ENCODE measurements at places on chromosomes 12 and 14.

- no peak for DNase-seq
Measured at GRCh38 chr14:104298458-104298857, 160.1 kb downstream of the KIF26A start.

- peak; percentile 93 for DNase-seq
Measured at GRCh38 chr14:103718572-103718971, 3.0 kb downstream of the ZFYVE21 start.

DNA sequence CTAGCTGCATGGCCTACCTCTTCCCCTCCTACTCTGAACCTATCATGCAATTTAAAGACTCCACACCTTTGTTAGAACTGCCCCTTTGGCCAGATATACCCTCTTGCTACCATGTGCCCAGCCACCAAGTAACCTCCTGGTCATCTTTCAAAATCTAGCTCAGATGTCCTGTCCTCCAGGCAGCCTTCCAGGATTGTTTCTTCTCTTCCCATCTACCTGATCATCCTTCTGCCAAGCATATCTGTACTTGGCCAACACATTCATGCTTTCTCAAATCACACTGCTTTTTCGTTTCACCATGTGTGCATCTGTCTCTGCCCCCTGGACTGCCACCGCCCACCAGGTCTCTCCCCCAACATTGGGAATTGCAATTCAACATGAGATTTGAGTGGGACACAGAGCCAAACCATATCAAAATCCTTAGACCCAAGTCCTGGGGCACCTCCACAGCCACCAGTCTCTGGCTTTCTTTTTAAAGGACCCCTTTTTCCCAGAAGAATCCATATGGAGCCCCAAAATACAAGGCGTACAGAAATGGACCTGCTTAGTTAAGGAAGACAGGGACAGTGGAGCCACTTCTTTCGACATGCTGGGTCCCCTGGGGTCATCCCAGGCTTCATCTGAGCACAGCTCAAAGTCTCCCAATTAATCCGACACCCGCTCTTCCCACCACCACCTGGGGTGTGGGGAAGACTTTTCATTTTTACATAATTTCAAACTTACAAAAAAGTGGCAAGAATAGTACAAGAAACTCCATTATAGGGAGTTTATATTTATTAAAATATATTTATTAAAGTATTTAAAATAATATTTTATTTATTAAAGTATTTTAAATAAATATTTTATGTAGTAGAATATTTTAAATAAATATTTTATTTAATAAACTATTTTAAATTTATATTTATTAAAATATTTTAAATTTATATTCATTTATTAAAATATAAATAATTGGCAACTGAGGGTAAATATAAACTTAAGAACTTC is 7.9 kb upstream of the CMKLR1 start:
- DNase-seq, result no peak

- no peak for DNase-seq
Measured at GRCh38 chr14:60204104-60204842, 39.1 kb upstream of the DHRS7 start.

DNA sequence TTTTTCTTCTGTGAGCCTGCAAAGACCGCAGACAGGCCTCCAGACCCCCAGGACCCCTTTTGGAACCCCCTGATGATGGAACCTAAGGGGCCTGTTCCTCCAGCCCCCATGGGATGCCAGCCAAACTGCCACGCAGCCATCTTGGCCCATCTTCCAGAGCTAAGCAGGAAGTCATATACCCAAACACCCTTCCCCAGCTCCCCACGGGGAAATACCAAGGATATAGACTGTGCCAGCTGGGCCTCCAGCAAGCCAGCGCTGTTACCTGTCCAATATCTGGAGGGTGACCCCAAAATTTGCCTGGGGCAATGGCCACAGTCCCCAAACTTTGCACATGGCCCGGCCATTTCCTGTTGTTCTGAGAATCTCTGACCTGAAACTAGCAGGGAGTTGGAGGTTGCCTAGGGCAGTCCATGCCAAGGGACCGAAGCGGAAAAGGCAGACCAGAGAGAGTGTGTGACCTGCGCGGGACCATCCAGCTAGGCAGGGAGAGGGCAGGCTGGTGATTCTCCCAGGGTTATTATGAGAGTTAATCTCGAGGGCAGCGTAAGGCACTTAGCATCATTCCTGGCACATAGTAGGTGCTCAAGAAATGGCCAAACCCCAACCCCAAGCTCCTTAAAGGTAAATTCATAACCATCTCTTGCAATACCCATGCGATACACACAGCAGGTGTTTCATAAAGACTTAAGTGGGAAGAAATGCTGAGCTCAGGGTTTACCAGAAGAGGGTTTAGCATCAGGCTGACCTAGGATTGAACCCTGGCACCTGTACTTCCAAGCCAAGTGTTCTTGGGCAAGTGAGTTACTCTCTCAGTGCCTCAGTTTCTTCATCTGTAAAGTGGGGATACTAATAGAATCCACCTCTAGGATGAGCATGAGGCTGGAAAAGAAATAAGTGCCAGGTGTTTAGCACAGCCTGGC is 2.6 kb upstream of the RASAL1 start:
- DNase-seq, result no peak

- no peak for DNase-seq
Measured at GRCh38 chr14:69324341-69324931, 64.5 kb downstream of the GALNT16 start.

- DNase-seq, result peak; percentile 12
Measured at GRCh38 chr12:79689061-79689476, 1.7 kb downstream of the PAWR start.

- DNase-seq, result no peak
Measured at GRCh38 chr14:55116246-55117030, 12.6 kb upstream of the LGALS3 start.

DNA sequence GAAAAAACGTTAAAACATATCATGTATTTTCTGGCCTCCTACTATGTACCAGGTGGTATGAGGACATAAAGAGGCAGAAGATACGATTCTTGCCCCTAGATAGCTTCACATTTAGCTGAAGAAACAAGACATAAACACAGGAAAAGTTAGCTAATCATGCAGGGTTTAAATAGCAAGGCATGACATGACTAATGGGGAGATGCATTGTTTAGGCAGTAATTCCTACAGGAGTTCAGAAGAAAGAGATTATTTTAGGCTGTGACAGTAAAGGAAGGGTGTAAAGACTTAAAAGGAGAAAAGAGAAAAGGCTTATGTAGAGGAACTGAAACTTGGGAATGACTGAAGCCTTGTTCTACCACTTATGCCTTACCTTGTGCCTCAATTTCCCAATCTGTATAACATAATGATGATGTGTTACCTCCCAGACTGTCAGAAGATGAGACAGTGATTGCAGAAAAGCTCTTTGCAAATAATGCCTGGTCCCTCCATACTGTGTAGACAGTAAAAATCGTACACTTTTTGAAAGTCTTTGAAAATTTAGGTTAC is 44.4 kb downstream of the PRKCH start:
- DNase-seq, result no peak

- peak; percentile 3 for DNase-seq
Measured at GRCh38 chr14:82385048-82385447, 851.4 kb upstream of the SEL1L start.

- DNase-seq, result no peak
Measured at GRCh38 chr12:66119870-66120241, 10.7 kb downstream of the LLPH start.

- peak; percentile 81 for DNase-seq
Measured at GRCh38 chr12:754851-755562, 2.6 kb downstream of the WNK1 start.

DNA sequence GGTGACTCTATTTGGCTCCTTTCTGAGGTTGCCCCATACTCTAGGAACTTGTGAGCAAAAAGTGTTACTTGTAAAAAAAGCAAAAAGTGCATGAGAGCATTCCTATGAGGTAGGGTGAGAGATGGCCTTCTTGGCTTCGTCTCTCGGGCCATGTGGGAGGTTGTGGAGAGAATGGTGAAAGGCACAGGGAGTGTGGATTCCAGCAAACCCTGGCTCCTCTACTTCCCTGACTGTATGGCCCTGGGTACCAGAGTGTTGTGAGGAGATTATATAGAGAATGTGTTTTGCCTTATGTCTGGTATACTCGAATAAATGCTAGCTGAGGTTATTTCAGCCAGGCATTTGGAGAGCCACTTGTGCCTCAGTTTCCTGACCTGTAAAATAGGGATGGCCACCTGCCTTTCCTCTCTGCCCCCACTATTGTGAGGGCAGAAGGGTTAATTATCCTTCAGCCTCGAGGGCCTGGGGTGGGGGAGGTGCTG is 11.0 kb downstream of the PLEKHG3 start:
- no peak for DNase-seq

DNA sequence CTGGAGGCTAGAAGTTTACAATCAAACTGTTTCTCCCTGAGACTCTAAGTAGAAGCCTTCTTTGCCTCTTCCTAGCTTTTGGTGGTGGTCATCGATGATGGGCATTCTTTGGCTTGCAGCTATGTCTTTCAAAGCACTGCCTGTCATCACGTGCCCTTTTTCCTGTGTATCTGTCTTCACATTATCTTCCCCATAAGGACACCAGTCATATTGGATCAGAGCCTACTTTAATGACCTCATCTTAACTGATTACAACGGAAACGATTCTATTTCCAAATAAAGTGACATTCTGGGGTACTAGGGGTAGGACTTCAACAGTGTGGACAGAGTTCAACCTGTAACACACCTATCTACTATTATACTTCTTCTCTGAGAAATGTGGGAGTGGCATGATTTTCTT is 31.1 kb upstream of the IFNG-AS1 start:
- peak; percentile 17 for DNase-seq

DNA sequence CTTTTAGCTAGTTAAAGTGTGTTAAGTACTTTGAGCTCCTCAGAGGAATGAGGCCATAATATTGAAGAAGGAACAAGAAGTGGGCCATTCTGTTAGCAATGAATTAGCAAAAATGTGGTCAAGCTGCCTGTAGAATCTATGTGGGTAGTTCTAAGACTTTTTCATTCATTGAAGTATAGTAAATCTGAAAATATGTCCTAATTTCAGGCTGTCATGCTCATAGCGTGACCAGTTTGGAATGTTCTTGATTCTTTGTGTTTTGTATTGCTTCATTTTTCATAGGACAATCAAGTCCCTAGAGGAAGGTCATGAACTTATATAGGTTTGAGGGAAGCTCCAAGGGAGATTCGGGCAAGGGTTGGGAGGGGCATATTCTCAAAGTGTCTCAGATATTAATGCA is 11.4 kb downstream of the ATP23 start:
- DNase-seq, result no peak

DNA sequence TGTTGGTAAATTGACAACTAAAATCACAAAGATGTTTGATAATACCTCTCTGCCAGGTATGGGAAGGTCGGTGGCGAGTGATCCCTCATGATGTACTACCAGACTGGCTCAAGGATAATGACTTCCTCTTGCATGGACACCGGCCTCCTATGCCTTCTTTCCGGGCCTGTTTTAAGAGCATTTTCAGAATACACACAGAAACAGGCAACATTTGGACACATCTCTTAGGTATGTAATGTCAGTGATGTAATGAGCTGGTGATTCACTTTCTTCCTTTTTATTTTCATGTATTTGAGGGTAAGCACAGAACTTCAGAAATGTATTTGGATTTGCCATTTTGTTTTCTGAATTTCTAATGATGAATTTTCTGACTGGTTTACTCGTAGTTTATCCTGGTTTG is 42.6 kb upstream of the LRTM2 start:
- DNase-seq, result peak; percentile 86

DNA sequence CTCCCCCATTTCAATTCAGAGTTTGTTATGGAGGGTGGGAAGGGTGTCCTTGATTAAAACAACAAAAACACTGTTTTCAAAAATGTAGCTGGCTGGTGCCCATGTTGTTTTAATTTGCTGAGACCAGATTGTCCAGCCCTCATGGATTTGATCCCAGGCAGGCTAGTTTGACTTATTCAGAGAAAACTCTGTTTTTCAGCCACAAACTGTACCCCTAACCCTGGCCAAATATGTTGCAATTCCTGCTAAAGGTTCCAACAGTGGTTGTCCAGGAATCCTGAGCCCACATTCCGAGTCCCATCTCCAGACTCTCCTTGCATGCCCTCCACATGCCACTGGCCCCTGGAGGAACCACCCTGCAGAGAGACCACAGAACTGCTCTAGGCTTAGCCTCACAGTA is 36.0 kb downstream of the MAP1LC3B2 start:
- peak; percentile 87 for DNase-seq

DNA sequence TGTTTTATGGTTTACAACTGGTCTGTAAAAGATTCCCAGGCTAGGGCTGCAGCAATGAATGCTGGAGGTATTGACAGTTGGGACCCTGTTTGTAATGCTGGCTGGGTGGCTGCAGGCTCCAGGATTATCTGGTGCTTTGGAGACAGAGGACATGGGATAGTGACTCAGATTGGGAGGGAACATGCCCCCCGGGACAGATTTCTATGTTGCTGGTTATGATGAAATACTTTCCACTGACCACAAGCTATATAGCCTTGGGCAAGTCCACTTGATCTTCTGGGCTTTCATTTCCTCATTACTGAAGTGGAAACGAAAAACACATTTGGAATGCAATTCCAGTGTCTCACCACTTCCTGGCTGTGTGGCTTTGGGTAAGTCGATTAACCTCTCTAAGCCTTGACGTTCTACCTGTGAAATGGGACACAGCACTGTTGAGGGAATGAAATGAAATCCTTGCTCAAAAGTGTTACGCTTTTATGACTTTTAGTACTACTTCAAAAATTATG is 6.3 kb upstream of the TPCN1 start:
- peak; percentile 98 for DNase-seq

GRCh38 chr14:31106768-31107167 is 80.6 kb upstream of the STRN3 start:
- peak; percentile 63 for DNase-seq

- DNase-seq, result no peak
Measured at GRCh38 chr12:16608946-16609539, 3.1 kb upstream of the LMO3 start.

- DNase-seq, result no peak
Measured at GRCh38 chr12:45720069-45720468, 9.4 kb upstream of the ARID2 start.

GRCh38 chr12:122003651-122004611 is 17.8 kb upstream of the BCL7A start:
- DNase-seq, result peak; percentile 42

DNA sequence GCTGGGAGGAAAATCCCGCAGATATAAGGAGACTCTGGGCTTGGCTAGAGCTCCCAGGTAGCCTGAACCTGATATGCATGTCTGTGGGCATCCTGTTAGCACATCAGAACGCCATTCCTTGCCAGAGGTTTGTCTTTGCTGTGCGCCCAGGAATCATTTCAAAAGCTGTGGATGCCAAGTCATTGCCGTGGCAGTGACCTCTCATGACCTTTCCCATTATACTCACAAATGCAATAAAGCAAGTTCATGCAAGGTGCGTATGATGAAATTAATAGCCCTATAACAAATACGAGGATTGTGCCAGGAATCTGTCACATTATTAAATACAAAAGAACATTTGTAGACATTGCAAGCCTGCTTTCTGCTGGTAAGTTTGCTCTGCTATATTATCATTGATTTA is 229.1 kb upstream of the PELI2 start:
- DNase-seq, result no peak
